ENCODE measurements at places on chromosomes 1 and 21.

- DNase-seq = no peak
Observed at GRCh38 chr1:61807606-61808140, 65.4 kb downstream of the PATJ start.

DNA sequence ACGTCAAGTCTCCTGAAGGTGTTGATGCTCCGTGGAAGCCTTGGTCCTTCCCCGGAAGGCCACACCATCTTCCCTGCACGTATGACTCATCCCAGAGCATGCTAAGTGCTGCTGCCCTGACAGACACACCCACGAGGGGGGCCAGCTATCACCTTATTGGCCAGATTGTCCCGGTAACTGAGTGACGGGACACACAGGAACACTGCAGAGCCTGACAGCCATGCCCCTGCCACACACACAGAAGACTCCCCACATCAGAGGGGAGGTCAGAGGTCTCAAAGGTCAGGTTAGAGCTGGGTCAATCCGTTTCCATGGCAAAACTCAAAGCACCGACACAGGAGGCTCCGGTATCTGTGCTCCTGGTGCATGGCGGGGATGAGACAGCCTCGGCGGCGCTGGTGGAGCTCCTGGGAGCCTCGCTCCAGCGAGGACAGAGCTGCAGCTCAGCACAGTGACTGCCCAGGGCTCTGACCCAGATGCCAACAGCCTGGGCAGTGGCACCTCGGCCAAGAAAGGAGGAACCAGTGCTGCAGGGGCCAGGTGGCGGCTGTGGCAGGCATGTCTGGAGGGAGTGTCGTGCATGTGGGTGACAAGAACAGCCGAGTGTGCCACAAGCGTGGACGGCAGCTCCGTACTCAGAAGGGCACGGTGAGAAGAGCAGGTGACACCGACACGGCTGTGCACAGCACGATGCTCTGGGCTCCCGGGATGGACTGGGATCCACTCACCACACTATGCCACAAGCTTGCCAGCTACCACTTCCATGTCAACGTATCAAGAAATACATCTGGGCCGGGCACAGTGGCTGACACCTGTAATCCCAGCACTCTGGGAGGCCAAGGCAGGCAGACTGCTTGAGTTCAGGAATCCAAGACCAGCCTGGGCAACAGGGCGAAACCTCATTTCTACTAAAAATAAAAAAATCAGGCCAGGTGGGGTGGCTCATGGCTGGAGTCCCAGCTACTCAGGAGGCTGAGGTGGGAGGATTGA, 14.8 kb upstream of the TMEM240 start:
- no peak for DNase-seq

GRCh38 chr21:17775431-17776126, 43.6 kb downstream of the C21orf91 start:
- DNase-seq = peak; percentile 51

DNA sequence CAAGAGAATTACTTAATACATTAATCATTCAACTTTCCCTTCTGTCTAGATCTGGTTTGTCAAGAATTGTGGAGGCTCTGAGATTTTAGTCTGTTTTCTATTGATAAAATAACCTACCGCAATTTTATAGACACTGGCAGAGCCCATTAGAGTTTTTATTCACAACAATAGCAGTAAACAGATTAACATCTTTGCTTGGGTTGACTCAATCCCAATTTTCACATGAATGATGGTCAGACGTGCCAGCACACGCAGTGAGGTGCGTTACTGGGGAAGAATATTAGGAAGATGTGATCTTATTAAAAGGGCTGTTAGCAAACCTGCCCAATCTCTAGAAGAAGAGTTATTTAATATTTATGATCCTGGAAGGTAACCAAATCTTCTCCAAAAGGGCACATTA, 736.6 kb downstream of the MRPL39 start:
- DNase-seq = no peak

DNA sequence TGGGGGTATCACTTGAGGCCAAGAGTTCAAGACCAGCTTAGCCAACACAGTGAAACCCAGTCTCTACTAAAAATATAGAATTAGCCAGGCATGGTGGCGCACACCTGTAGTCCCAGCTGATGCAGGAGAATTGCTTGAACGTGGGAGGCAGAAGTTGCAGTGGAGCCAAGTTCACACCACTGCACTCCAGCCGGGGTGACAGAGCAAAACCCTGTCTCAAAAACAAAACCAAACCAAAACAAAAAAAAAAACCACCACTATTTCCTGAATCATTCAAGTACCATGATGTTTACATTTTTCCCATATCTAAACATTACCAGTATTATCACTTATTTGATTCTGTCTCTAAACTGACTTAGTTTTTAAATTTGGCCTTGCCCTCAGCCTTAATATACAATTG, 29.5 kb downstream of the TUT4 start:
- DNase-seq = peak; percentile 11

GRCh38 chr1:157045250-157046218, at the start of gene ARHGEF11:
Gene ARHGEF11, minus strand, starts transcription at chr1:157045742. Its CDS starts 1,412 bp downstream, at chr1:157044330.
- peak; percentile 6 for DNase-seq

DNA sequence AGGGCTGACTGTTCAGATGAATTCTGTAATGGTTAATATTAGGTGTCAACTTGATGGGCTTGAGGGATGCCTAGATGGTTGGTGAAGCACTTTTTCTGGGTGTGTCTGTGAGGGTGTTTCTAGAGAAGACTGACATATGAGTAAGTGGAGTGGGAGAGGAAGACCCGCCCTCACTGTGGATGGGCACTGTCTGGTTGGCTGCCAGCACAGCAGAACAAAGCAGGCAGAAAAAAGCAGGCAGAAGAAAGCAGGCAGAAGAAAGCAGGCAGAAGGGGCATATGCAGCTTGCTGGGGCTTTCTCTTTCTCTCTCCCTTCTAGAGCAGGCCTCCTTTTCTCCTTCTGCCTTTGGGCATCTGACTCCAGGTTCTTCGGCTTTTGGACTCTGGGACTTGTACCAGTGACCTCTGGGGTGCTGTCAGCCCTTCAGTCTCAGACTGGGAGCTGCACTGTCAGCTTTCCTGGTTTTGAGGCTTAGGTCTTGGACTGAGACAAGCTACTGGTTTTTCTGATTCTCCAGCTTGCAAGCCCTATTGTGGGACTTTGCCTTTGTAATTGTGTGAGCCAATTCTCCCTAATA, 42.9 kb upstream of the CD2 start:
- DNase-seq = peak; percentile 7

DNA sequence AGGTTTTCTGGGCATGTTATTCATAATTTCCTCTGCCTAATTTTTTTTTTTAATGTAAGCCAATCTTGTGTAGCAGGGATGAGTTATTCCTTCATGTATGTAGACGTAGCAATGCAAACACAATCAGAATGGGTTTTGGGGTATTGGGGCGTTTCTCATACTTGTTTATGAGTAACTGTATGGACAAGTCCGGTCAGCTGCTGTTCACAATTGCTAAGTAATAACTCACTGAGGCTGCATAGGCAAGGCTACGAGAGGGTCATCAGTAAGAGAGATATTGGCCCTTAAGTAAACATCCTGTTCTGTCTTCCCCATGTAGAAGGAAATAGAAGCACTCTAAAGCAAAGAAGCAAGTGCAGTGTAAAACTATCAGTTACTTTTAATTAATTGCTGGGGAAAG, 9.5 kb upstream of the TARS2 start:
- DNase-seq = no peak

DNA sequence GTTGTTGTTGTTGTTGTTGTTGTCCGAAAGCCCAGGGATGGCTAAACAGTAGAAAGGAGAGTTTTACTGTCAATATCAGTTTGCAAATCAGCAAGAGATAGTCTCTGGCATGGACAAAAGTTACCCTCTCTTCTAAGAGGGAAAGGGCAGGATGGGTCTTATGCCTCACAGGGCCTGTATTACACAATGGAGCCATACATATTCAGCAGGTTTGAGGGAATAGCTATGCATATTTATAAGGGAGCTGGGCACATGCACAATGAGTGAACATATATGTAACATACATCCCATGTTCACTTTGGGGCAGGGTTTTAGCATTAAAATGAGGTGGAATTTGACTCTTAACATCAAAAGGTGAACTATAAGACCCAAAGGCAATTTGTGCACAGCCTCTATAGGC, 84.4 kb upstream of the PGBD5 start:
- DNase-seq = no peak

DNA sequence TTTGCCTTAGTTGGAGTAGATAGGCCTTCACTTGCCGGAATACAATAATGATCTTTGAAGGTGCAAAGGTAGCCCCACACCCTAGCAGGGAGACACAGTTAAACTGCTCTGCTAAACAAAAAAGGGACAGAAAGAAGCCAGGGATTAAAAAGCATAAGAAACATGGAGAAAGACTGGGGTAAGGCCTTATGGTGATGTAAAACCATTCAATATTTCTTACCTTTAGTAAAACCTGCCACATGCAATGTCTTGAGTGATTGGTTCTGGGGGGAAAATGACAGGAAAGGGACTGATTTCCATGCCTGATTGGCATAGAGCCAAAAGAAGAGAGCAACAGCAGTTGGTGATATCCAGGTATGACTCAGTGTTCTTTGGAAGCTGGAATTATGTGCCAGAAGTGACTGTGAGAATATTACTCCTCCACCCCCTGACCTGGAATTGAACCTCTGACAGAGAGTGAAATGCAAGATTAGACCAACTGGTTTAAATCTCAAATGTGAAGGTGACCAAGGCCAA, 8.1 kb downstream of the DNASE2B start:
- DNase-seq = no peak

DNA sequence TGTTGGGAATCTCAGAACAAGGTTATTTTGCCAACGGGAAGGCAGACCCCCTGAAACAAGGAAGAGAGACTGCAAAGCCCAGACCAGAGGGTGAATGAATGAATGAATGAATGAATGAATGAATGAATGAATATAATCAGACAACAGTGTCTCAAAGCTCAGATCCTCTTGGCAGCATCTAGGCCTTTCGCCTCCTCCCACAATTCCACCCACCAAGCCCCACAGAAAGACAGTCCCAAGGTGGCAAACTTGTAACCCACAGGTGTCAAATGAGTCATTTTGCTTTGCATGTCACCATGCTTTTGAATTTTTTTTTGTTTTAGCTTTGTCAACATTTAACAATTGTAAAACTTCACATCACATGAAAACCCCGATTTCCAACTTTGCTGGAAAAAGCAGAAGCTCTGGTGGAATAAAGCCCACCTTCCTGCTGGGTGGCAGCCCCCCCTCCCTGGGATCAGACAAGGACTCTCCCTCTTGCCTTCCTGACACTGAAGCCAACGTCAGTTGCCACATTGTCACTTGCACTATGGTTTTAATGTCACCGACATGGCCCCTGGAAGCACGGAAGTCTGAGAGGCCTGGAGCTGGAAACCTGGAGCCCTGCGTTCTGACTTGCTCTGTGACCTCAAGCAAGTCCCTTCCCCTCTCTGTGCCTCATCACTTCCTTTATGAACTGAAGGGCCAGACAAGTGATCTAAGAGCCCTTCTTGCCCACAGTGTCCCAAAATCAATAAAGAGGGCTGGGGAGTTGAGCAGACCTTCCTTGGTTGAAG, 134.6 kb upstream of the RUNX3 start:
- DNase-seq = peak; percentile 23

Data from activated CD4-positive, alpha-beta T cell treated with anti-CD3 and anti-CD28 coated beads, Interleukin-2, Interleukin-4, amounts not matched to agents 100 ng/mL and 50 ng/mL, durations not matched to agents 16 hours and 8 hours (primary cell).